ENCODE measurements at places on chromosomes 3 and 15.
A peak's percentile ranks its signal among the peaks of the same experiment; 100 is the strongest.

GRCh38 chr3:73624017-73624820 is 522 bp downstream of the PDZRN3 start:
- peak; percentile 76 for DNase-seq

GRCh38 chr3:122660297-122660974 is 20.2 kb upstream of the PARP14 start:
- DNase-seq = no peak

GRCh38 chr3:126529585-126530170 is 5.7 kb downstream of the CHST13 start:
- DNase-seq = no peak

GRCh38 chr3:143328451-143328850 is 208.9 kb downstream of the CHST2 start:
- peak; percentile 25 for DNase-seq

DNA sequence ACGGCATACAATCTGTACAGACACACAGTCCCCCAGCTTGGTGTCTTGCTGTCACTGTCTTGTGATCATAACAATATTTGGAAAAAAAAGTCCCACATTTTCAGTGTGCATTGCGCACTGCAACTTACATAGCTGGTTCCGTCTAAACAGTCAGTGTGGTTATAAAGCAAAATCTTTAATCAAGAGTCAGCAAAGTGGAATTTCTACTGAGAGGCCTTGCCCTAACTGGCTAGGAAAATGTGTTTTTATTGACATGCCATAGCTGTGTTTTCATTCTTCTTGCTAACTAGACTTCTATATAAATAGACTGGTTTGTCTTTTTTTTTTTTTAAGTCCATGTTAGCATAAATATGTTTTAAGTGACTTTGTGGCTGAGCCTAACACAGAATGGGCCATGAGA is 174.8 kb downstream of the POLR2M start:
- no peak for DNase-seq

GRCh38 chr3:157231071-157231470 is 71.1 kb upstream of the CCNL1 start:
- no peak for DNase-seq

GRCh38 chr3:52730681-52731080 is 24.8 kb downstream of the SPCS1 start:
- DNase-seq = no peak

DNA sequence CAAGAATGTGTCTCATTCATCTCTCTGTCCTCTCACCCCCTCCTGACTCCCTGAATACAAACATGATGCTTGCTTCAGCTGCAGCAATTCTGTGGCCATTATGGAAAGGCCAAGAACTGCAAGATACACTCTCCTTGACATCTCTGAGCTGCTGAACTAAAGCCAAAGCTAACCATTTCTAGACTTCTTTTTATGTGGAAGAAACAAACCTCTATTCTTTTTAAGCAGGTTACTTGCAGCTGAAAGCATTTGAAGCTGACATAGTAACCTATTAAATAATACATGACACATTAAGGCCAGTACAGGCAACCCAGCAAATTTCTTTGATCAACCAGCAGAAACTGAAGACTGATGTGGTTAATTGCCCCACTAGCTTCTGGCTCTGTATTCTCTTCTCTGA is 17.5 kb downstream of the FHIT start:
- no peak for DNase-seq

GRCh38 chr3:8841472-8841871 is 72.1 kb upstream of the OXTR start:
- no peak for DNase-seq

GRCh38 chr3:116005404-116005803 is 382.1 kb downstream of the GAP43 start:
- no peak for DNase-seq

DNA sequence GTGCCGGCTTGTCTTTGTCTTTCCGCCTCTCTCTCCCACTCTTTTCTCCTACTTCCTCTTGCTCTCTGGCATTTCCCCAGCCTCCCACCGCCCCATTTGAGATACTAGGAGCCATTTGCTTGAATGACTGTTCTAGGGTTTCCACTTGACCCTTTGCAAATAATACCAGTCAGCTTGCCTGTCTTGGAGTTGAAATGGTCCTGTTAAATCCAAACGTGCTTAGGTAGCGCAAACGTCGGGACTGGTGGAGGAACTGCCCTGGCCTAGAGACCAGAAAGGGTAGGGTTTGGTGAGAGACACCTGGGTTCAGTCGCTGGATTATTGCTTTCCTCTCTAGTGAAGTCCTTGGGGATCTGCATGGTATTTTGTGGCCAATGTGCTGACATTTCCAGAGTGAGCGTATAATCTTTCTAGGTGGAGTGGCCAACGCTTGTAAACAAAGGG is 10.6 kb downstream of the ZIC1 start:
- no peak for DNase-seq
